ENCODE measurements at places on chromosomes 2 and 18.

- DNase-seq, result no peak
Measured at GRCh38 chr2:121483846-121484245, 46.8 kb upstream of the RNU4ATAC start.

DNA sequence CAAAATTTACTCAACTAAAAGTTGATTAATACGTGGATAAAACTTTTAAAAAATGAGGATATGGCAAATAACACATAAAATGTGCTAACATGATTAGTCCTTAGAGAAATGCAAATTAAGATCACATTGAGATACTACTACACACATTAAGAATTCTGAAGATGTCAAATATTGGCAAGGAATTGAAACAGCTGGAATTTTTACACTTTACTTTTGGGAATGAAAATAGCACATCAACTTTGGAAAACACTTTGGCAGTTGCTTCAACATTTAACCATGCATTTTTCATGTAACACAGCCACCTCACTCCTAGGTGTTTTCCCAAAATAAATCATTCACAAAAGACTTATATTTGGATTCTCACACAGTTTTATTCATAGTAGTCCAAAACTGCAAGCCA is 687.9 kb upstream of the SETBP1 start:
- DNase-seq, result no peak

GRCh38 chr2:52745144-52745543 is 1022.5 kb upstream of the CHAC2 start:
- DNase-seq, result no peak

DNA sequence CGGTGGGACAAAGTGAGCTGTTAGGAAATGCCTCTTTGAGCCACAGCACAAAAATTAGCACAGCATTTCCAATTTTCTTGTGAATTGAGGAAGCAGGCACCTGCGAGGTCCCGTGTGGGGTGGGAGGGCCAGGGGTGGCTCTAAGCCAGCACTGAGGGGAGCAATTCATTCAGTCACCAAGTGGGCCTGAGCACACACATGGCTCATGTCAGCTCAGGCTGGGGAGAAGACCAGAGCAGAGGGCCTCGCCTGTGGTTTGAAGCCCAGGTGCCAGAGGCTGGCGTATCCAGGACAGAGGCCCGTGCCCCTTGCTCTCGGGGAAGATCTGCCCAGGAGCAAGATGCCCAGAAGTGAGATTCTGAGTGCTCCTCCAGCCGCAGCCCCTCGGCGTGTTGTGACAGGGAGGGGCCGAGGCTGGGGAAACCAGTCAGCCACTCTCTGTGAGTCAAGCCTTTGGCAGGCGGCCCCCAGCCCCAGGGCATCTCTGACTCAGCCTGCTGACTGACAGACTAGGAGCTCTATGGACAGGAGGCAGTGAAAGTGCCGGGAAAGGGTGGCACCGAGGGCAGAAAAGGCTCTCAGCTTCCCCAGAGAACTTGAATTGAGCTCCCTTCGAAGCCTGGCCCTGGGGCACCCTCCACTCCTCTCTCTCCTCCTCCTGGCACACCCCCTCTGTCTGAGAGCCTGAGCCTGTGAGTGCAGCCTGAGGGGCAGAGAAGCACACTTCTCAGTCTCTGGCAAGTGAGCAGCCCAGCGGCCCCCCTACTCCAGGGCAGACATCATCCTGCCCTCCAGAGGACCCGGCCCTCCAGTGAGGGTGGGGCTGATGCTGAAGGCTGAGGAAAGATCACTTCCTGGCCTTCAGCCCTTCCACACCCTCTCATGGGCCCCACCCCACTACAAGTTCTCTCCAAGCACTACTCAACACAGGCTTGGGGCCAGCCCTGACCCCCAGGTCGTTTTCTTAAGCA is 32.3 kb downstream of the CYP26B1 start:
- DNase-seq, result no peak

- no peak for DNase-seq
Measured at GRCh38 chr2:110674620-110675555, 3.0 kb downstream of the BUB1 start.

GRCh38 chr2:136086253-136087016 is 31.5 kb downstream of the CXCR4 start:
- no peak for DNase-seq

GRCh38 chr2:2183176-2183575 is 147.9 kb downstream of the MYT1L start:
- DNase-seq, result no peak
